Epithelial cell of esophagus (primary cell): ENCODE measurements at places on chromosomes 11 and 22.

DNA sequence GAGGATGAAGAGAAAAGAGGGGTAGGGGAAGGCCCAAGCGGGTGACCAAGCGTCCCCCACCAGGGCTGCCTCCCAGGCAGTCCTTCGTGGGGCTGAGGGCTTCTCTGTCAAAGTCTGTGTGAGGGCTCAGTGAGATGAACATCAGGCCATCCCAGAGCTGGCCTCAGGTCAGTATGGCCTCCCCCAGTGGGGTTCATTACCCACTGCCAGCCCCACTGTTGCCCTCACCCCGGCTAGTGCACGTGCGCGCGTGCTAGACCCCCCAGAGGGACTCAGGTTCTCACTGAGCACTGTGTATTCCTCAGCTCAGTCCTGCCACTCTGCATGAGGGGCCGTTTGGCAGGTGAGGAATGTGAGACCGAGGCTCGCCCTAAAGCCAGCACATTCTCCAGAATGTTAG, 3.3 kb downstream of the KDELR3 start:
- no peak for DNase-seq

- DNase-seq = no peak
Measured at GRCh38 chr11:122229078-122229477, 113.1 kb upstream of the BLID start.

DNA sequence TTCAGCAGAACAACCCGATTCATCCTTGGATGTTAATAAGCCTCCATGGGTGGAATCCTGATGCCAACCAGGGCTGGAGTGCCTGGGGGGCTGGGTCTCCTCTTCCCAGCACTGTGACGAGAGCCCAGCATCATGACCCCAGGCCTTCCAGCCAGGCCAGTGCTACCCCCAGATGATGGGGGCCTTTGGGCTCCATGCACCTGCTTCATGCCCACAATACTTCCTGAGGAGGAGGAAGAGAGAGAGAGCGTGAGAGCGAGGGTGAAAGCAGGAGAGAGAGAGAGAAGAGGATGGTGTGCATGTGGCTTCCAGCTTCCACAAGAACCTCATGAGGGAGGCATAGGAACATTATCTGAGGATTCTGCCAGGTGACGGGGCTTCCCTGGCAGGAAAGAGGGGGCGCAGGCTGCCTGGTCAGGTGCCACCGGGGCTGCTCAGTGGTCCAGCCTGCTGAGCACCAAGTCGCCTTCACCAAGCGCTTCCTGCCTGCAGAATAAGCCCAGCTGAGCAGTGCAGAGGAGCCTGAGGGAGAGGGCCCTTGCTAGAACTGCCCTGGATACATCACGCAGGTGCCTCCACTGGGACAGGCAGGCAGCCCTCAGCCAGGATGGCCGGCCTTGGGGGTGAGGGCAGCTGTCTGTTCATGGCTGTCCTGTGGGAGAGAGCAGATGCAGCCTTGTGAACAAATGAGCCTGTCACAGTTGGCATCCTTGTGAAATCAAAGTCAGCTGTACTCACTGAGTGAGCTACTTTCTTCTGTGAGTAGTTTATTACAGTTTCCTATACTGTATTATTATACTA, 243.3 kb upstream of the B3GAT1 start:
- no peak for DNase-seq

DNA sequence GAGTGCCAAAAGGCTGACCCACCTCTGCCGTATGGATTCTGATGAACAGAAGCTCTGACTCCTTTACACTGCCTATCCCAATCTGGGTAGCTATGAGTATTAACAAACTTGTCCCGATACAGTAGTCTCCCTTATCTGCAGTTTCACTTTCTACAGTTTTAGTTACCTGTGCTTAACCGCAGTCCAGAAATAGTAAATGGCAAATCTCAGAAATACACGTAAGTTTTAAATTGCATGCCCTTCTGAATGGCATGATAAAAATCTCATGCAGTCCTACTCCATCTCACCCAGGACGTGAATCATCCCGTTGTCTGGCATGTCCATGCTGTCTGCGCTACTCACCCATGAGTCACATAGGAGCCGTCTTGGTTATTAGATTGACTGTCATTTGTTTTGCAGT, 68.8 kb downstream of the SNX19 start:
- DNase-seq = peak; percentile 98

DNA sequence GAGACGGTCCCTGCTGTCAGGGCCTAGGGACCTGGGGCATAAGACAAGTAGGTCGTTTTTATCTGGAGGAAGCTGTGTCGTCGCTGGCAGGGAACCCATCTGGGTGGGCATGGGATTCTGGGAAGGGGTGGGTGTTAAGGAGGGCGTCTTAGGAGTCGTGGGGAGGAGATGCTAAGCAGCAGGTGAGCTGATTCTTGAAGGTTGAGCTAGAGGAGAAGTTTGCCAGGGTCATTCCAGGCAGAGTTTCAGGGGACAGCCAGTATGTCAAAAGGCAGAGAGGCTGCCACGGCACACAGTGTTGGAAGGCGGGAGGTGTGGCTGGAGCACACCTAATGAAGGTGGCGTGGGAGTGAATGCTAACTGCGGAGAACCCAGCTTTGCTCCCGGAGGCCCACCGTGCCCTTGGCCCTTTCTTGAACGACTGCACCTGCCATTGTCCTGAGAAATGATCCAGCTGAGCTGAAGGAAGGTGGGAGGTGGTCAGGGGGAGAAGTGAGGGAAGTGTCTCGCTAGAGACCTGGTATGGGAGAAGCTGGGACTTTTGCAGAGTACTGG, 1.3 kb downstream of the FAM118A start:
- no peak for DNase-seq

DNA sequence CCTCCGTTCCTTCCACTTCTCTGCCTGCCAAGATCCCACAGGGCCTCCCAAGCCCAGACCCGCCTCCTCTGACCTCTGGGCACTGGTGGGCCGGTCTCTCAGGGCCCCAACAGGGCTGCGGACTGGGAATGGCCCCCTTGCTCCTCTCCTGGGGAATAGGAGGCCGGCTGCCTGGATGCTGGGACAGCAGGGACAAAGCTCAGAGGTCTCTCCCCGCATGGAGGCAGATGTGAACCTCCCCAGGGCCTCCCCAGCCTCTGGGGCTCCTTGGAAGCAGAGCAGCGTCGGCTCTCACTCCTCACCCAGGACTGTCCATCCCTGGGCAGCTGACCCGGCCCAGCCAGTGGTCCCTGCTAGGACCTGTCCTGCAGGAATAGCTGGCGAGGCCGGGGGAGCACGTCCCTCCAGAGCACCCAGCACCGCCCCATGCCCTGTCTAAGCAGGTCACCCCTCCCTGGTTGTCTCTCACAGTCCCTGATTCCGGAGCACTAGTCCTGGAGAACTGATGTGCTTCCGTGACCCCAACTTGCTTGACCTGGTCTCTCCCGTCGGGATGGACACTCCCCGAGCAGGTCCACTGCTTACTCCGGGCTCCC, 85.8 kb downstream of the RTL6 start:
- no peak for DNase-seq

DNA sequence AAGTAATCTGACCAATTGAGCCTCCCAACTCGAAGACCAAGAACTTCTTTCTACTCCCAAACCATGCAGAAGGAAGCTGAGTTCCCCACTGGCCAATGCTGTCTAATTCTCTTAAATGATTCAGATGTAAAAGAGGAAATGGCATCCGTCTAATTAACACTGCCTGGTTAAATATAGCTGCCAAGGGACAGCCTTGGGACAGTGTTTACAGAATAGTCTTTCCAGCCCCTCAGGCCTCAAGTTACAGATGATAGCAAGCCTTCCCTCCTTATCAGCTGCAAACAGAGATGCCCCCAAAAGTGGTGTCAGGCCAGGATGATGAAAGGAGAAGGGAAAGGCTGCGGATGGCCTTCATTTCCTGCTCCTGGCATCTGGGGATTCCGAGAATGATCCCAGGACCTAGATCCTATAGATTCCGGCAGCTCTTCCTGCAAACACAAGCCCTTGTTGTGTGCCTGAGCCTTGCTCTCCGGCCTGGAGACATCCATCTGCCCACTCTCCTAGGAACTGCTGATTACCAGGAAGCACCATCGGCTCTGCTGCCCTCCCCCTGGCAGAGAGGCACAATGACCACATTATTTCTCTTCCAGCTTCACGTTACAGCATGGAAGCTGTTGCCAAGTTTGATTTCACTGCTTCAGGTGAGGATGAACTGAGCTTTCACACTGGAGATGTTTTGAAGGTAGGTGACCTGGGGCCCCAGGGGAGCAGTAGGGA, 13.5 kb upstream of the TMA7B start:
- DNase-seq = no peak

- DNase-seq = no peak
Measured at GRCh38 chr22:46068181-46068592, 82.1 kb upstream of the PPARA start.

DNA sequence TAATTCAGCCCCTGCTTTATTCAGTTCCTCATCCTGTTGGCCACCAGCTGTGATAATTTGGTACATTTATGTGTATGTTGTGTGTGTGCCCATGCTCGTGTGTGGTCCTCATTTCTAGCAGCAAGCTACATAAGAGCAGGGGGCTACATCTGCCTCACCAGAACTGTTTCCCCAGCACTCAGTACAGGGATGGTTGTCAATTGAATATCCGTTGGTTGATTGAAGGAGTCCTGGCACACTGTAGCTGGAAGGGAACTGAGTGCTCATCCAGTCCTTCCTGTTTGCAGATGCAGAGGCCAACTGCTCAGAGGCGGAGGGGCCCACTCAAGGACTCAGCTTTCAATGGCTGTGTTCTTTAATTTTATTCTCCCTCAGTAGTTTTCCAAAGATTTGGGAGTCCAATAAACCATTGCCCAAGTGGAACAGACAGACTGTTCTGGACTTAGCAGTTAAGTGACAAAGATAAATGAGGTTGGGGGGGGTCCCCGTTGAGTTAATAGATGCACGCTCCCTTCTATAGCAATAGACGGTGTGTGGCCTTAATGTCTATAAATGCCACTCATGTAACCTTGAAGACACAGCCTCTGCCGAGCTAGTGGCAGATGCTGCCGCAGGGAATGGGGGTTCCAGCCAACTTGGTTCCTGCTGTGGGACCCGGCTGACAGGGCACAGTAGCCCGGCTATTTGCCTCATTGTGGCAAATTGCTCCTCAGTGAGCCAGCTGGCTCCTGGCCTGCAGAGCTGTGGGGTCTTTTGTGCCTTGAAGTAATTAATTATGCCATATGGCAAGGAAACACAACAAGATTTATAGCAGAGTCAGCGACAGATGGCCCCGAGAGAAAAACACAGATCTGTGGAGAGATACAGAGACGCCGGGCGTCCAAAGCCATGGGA, 71.4 kb upstream of the GRK3 start:
- DNase-seq = no peak
